ENCODE measurements at places on chromosomes 11 and 22.

DNA sequence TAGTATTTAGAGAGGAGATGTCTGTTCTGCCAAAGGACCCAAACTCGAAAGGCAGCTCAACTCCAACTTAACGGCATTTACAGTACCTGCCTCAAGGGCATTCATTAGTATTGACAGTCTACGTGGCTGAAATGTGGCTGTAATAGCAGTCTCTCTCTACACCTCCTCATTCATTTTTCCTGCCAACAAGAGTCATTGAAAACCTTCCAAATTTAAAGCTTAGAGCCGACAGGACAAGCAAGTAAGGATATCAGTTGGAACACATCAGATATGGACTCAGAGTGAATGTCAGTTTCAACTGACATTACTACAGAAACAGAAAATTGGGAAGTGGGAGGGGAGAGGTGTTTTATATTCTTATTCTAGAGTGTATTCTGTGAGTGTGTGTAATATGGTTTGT is 253.1 kb downstream of the CADM1 start:
- no peak for DNase-seq

DNA sequence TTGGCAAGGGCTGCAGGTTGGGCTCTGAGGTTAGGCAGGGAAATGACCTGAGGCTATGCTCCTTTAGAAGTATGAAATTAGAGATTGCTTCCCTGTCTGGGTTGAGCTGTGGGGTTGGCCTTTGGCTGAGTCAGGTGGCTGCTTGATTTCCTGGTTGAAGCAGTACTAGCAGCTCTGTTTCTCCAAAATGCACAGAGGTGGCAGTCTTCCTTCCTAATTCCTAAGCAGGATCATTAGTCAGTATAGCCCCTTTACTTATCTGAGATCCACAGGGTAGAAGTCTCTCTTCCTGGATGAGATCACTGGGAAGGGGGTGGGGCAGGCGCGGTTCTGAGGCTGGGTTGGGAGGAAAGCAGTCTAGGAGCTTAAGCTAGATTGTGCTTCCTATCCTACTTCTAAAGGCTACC is 1917.5 kb downstream of the LRRC4C start:
- DNase-seq: no peak

- DNase-seq: no peak
These were observed 23.3 kb upstream of the FAM181B start for GRCh38 chr11:82756765-82757639.

GRCh38 chr11:68312117-68312779 is at the start of gene LRP5:
LRP5 (plus strand) TSS chr11:68312591; CDS start chr11:68312715, 124 bp downstream.
- DNase-seq: no peak

DNA sequence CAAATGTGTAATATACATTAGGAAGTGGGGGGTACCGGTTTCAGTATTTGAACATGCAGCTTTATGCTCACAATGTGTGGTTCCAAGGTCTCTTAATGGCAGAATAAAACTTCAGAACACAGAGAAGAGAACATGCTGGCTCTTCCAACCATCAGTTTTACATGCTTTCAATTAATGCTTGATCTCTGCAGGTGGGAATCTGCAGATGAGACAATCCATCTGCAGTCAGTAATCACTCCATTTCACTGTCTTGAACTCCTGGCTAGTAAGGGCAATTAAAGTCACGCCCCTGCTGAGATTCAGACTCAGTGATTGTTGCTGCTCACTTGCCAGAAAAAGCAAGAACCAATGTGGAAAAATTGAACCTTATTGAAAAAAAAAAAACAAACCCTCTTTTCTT is 945.7 kb downstream of the DLG2 start:
- no peak for DNase-seq

DNA sequence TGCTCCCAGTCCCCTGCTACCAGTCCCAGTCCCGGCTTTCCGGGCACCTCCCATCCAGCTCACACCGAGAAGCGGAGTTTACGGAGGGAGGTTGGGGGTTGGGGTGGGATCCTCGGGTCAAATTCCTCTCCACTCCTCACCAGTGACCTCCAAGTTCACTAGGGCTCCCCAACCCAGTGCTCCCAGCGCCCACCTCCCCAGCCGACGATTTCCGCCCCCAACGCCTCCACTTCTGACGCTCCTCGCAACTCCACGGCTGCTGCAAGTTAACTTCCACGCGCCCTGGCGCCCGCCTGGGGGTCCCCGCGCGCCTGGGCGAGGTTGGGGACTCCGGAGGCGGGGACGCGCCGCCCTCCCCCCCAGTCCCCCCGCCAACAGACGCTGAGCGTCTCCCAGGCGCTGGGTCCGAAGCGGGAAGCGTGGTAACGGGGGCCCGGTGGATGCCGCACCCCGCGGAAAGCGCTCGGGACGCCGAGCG is 526 bp downstream of the TPST2 start:
- no peak for DNase-seq

GRCh38 chr11:120125024-120125423 is 12.9 kb downstream of the TRIM29 start:
- DNase-seq: no peak

DNA sequence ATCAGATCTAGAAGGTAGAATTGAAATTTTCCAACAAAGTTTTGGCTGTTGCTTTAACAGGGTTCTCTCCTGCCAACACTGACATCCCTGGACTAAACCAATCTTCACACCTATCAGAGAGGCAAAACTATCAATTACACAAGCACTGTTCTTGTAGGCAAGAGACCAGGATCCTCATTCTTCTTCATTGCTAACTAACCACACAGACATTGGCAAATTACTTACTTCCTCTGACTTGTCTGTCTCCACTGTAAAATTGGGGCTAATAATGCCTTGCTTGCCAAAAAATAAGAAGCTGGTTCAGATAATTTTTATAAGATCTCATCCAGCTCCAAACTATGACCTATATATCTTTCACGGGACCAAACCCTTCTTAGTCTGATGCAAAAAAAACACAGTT is 93.8 kb upstream of the DDI1 start:
- DNase-seq: no peak

DNA sequence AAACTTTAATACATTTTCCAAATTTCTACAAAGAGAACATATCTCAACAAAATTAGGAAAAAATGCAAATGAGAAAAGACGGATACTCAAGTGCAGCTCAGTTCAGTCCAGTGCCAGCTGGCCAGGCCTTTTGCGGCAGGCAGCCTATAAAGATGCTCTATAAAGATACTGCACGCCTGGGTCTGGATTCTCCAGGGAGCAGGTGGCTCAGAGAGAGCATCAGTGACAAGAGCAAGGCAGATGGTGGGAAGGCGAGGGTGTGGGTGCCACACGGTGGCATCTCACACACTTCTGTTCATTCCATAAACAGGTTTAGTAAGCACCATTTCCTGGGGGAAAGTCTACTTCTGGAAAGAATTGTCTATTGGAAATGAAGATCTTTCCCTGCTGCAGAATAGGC is 18.1 kb upstream of the SCN3B start:
- no peak for DNase-seq

DNA sequence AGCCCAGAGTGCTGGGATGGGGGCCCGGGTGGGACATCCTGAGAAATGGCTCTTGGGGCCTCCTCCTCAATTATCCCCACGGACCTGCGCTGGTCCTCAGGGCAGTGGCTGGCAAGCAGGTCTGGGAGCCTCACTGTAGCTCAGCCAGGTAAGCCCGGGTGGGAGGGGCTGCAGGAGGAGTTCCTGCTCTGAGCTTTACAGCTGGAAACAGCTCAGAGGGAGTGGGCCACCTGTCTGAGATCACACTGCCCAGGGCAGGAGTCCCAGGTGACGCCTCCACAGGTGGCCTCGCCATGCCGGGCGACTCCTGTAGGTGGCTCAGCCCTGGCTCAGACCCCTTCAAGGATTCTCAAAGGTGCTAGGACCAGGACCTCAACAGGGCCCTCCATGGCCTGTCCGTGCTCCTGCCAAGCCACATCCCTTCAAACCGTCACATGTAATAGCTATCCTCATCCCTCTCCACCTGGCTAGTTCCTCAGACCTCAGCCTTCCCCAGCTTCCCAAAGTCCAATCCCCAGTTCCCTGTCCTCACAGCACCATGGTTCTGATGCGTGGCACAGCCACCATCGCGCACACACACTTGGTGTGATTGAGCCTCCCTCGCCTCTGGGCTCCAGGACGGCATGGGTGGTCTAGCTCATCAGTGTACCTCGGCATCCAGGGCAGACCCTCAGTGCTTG is 3.6 kb upstream of the TSSK2 start:
- DNase-seq: no peak

DNA sequence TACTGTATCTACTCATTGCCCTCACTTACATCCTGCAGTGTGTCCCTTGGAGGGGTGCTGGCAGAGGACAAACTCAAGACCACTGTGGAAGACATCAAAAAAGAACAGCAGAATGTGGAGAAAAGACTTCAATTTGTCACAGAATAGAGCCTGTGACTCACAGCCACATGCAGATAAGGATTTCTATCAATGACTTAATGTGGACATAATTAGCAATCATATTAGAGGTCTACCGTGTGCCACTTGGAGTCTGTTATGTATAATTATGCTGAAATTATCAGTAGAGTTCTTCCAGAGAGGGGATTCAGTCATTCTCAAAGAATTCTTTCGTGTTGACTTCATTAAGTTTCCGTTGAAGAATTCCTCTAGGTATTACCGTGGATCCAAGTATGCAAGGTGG is 473.5 kb downstream of the MIAT start:
- DNase-seq: no peak

GRCh38 chr11:105673089-105673488 is 63.2 kb downstream of the GRIA4 start:
- no peak for DNase-seq

- no peak for DNase-seq
These were observed 81.4 kb downstream of the TIMP3 start for GRCh38 chr22:32882774-32883530.

DNA sequence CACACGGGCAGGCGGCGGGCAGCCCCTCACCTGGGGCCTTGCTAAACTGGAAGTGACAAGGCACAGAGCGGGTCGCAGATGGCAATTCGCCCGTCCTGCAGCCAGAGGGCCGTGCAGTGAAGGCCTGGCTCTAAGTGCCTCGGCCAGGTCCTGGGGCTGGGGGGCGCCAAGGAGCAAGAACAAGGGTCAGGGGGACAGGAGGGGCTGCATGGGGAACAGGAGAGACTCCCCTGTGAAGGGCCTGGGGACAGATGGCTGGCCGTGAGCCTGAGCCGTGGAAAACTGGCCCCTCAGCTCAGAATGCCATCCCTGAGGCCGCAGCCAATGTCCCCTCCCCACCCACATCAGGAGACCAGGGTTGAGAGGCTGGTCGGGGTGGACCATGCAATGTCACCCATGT is 60.0 kb downstream of the RTL6 start:
- no peak for DNase-seq

GRCh38 chr22:40077646-40078016 is 82.9 kb downstream of the FAM83F start:
- DNase-seq: no peak

- DNase-seq: no peak
These were observed 147.5 kb downstream of the LDLRAD3 start for GRCh38 chr11:36091256-36091811.

GRCh38 chr11:97865424-97866012 is 1155.2 kb upstream of the CNTN5 start:
- no peak for DNase-seq

DNA sequence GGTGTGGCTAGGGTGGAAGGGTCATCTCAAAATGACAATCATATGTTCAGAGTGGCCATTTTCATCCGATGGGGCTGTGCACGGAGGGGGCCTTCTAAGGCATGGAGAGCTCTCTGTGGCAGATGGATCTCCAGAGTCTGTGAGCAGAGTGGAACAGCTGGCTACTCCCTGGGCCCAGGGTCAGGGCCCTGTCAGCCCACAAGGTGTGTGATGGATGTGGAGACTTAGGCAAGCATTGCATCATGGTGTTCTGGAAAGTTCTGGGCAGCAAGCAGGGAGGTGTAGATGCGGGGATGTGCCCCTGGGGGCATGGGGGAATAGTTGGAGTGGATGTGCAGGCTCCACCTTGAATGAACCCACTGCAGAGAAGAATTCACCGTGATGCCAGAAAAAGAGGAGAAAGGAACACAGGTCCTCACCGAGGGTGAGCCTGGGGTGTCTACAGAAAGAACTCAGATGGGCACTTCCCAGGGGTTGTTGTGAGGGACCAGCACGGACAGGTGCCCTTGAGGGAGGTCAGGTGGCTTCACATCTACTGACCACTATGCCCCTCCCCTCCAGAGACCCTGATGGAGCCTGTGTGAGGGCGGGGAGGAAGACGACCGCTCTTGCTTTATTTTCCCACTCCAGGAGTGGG is 51.1 kb downstream of the CHRDL2 start:
- no peak for DNase-seq

GRCh38 chr11:60788401-60789125 is 3.4 kb downstream of the MS4A10 start:
- no peak for DNase-seq

GRCh38 chr11:78338702-78339101 is 78.9 kb downstream of the GAB2 start:
- no peak for DNase-seq

DNA sequence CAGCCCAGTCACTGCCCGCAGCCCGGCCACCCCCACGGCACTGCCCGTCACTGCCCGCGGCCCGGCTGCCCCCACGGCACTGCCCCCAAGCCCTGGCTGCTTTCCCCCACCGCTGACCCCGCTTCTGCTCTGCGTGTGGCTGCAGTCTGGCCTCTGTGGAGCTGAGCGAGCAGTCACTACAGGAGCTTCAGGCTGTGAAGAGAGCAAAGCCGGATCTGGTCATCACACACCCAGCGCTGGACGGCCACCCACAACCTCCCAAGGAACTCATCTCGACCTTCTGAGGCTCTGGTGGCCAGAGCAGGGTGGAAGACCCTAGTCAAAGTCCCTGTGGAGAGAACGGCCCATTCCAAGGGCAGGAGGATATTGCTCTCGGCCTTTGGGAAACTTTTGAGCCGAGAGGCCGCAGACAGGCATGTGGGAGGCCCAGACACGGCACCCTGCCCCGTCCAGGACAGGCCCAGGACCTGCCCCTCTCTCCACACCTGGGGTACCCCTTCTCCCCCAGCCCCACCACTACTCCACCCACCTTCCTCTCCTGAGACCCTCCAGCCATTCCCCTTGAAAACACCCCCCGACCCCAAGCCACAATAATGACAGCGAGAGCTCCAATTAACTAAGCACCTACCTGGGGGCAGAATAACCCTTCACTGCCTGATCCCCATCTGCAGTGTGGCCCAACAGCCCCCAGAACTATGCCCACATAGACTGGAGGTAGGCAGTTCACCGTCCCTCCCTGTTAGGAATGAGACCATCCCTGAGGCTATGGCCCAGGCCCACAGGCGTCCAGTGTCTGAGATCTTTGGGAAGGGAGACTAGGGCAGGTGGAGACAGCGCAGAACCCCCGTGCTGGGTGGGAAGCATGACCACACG is 3.7 kb upstream of the PGGHG start:
- no peak for DNase-seq

GRCh38 chr11:131234221-131234620 is 136.2 kb upstream of the NTM start:
- DNase-seq: no peak

DNA sequence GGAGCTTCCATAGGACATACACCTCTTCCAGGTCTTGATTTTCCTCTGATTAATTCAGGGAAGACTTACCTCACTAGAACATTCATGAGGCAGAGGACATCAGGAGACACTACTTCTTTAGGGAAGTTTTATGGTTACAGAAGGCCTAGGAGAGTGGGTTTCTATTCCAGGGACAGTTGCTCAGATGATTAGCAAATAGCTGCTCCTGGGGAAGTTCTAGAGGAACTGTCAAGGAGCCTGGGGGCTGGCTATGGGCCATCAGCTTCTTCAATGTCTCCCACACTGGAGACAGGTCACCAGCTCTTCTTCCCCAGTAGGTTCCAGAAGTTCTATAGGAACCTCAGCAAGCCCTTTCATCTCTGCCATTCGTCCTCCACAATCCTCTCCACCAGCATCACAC is 11.5 kb upstream of the OR10A5 start:
- DNase-seq: no peak

Data from stimulated activated CD4-positive, alpha-beta T cell treated with anti-CD3 and anti-CD28 coated beads, TNF-alpha, amount 100 ng/mL, for 48 hours (primary cell).